ENCODE measurements at places on chromosomes 3 and 15. TPM values are rescaled to one million over a fixed set of nuclear protein-coding genes. Genes with fewer than 3 reads are reported as not detected.

Gene RLBP1
- not detected for polyA plus RNA-seq

Gene ITGA11
- 47.2 TPM for polyA plus RNA-seq

Gene KCNAB1
- not detected for polyA plus RNA-seq

Gene ZNF660
- polyA plus RNA-seq: 0.72 TPM

Gene ADGRG7
- not detected for polyA plus RNA-seq

Gene ZIC1
- polyA plus RNA-seq: 19.5 TPM

Gene ZNF80
- polyA plus RNA-seq: not detected

Gene NLGN1
- 15.5 TPM for polyA plus RNA-seq

Gene SH3GL3
- polyA plus RNA-seq: not detected

Gene MUC4
- polyA plus RNA-seq: not detected

Gene RTP1
- not detected for polyA plus RNA-seq

Gene XCR1
- polyA plus RNA-seq: not detected

Gene FANCD2OS
- not detected for polyA plus RNA-seq

Gene DUOXA2
- polyA plus RNA-seq: not detected
